ENCODE measurements at places on chromosomes 3 and 15. TPM values are rescaled to one million over a fixed set of nuclear protein-coding genes. Genes with fewer than 3 reads are reported as not detected.

Gene THRB
- 18.1 TPM for total RNA-seq

Gene CIDEC
- 1.0 TPM for total RNA-seq

Gene RYR3
- total RNA-seq: under 0.01 TPM

Gene SERINC4
- not detected for total RNA-seq

Gene B3GNT5
- 9.8 TPM for total RNA-seq

DNA sequence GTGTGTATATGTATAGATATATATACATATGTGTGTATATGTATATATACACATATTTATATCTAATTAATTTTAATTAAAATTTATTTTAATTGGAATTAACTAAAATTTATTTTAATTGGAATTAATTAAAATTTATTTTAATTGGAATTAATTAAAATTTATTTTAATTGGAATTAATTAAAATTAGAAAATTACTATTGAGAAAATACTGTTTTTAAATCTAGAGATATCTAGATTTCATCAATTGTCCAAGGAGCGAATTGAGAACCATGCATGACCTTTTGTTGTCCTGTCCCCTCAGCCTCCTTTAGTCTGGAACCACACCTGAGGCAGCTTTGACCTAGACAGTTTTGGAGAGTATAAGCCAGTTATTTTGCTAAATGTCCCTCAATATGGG, 1.8 kb downstream of the MOBP start:
- no peaks in the 10 kb centered on the region for H3K36me3 ChIP-seq
- DNase-seq: no peak
- no peaks in the 10 kb centered on the region for H3K27me3 ChIP-seq
- no peaks in the 10 kb centered on the region for H3K4me1 ChIP-seq
- H3K4me3 ChIP-seq: no peak overlapping the region

GRCh38 chr3:71784914-71785531, at the start of gene PROK2:
TSS of gene PROK2 (minus strand) at chr3:71785148. CDS start at chr3:71785052, 96 bp downstream.
- H3K36me3 ChIP-seq: no peaks in the 10 kb centered on the region
- H3K4me3 ChIP-seq: no peak within 1 kb of the TSS
- peak; percentile 31 for DNase-seq
- no peaks in the 10 kb centered on the region for H3K4me1 ChIP-seq
- no peak within 1 kb of the TSS for H3K27ac ChIP-seq

- H3K4me1 ChIP-seq: peaks cover 17% of the 10 kb centered on the region
- H3K27ac ChIP-seq: no peak overlapping the region
- no peaks in the 10 kb centered on the region for H3K27me3 ChIP-seq
- no peak overlapping the region for H3K4me3 ChIP-seq
- no peak for DNase-seq
These were observed 272.6 kb upstream of the ZPLD1 start for GRCh38 chr3:102162251-102162650.

- H3K36me3 ChIP-seq: no peaks in the 10 kb centered on the region
- DNase-seq: no peak
- H3K27me3 ChIP-seq: no peaks in the 10 kb centered on the region
- no peak overlapping the region for H3K4me3 ChIP-seq
- no peak overlapping the region for H3K27ac ChIP-seq
These were observed 55.4 kb downstream of the LIPC start for GRCh38 chr15:58487041-58487723.

- no peak overlapping the region for H3K4me3 ChIP-seq
- H3K4me1 ChIP-seq: no peaks in the 10 kb centered on the region
- no peak overlapping the region for H3K27ac ChIP-seq
These were observed 16.3 kb downstream of the NUP210 start for GRCh38 chr3:13403847-13404246.

GRCh38 chr3:24137334-24137733, 192.2 kb downstream of the NR1D2 start:
- H3K4me1 ChIP-seq: no peaks in the 10 kb centered on the region
- H3K36me3 ChIP-seq: no peaks in the 10 kb centered on the region
- DNase-seq: no peak
- no peaks in the 10 kb centered on the region for H3K27me3 ChIP-seq
- H3K27ac ChIP-seq: no peak overlapping the region

GRCh38 chr3:54661151-54661550, 266.7 kb downstream of the LRTM1 start:
- no peaks in the 10 kb centered on the region for H3K4me1 ChIP-seq
- no peak overlapping the region for H3K27ac ChIP-seq
- no peaks in the 10 kb centered on the region for H3K27me3 ChIP-seq
- DNase-seq: no peak
- no peak overlapping the region for H3K4me3 ChIP-seq
- no peaks in the 10 kb centered on the region for H3K36me3 ChIP-seq

GRCh38 chr15:93932164-93932776, 299.1 kb upstream of the MCTP2 start:
- DNase-seq: no peak
- no peaks in the 10 kb centered on the region for H3K27me3 ChIP-seq
- H3K27ac ChIP-seq: no peak overlapping the region

All from right lobe of liver (tissue), 6 donors.